Activated naive CD4-positive, alpha-beta T cell (primary cell): ENCODE measurements at places on chromosomes 5 and 9.
A peak's percentile ranks its signal among the peaks of the same experiment; 100 is the strongest.

DNA sequence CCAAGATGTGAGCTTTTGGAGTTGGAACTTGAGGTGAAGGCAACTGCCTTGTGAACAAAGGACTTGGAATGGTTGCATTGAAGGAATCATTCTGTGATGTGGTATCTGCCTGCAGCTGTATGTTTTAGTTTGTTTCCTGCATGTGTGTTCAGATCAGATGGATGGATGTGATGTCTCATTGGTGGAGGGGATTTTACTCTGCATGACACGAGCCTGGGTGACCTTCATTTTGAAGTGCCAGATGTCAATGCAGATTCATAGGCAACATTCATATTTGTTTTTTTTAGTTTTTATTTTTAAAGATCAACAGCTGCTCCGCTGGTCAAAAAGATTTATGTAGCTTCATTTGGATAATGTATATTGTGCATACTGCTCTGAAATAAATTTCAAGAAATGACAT, 13.5 kb downstream of the FBXL7 start:
- no peak for DNase-seq

GRCh38 chr5:10323588-10324488, 16.1 kb upstream of the CMBL start:
- DNase-seq = no peak

DNA sequence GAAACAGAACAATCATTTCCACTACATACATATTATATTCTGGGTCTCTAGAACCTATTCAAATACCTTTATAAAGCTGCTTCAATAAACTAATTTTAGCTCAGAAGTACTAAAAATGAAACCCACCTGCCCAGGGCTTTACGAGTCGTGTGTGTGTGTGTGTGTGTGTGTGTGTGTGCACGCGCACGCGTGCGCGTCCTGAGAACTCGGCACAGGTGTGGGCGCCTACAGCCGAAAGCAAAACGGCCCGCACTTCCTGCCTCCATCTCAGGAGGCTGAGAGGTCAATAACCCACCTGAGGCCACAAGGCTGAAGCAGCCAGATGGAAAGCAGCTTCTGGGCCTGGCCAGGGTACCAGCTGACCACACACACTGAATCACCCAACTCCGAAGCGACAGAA, 3.0 kb downstream of the CLPTM1L start:
- DNase-seq = no peak

GRCh38 chr9:86368871-86369521, 14.8 kb upstream of the TUT7 start:
- no peak for DNase-seq

DNA sequence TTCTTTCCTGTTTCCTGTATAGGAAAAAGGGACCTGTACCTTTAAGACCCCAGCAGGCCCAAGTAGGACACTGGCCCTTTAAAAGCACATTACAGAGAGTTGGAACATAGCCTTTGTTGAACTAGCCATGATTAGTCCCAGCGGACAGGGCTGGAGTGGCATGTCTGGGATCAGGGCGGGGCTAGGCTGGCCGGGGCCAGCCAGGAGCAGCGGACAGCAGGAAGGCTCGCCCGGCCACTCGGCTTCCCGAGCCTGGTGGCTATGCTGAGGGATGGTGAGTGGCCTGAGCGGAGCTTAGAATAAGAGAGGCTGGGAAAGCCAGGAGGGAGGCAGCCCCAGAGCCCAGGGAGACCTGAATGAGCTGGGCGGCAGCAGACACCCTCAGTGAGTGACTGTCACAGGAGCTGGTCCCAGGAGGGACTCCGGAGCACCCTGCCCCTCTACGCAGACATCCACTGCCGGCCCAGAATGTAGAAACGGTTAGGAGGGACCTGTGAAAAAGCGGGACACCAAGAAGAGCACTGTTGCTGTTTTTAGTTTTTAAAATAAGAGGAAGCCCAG, 92.1 kb downstream of the DAB2IP start:
- DNase-seq = no peak

GRCh38 chr9:127447416-127448111, 3.6 kb downstream of the RPL12 start:
- no peak for DNase-seq

DNA sequence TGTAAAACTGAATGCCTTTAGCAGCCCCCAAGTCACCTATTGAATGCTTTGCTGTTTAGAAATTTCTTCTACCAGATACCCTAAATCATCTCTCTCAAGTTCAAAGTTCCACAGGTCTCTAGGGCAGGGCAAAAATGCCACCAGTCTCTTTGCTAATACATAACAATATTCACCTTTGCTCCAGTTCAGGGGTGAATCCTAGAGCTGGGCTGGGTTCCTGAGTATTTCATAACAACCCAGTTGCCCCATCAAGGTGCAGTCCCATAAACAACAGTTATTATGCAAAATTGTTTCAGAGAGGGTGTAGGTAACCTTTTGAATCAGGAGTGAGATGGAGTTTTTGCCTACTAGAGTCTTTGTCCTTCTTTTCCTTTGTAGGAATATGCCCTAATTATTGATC, 19.0 kb upstream of the C1QTNF3 start:
- DNase-seq = no peak

GRCh38 chr9:34665067-34665380, 2.6 kb upstream of the CCL27 start:
- DNase-seq = no peak

GRCh38 chr5:95818181-95819147, 4.1 kb downstream of the GLRX start:
- DNase-seq = no peak

- DNase-seq = no peak
Measured at GRCh38 chr5:50730841-50731240, 64.4 kb downstream of the PARP8 start.

GRCh38 chr9:3721096-3721495, 195.3 kb upstream of the RFX3 start:
- no peak for DNase-seq

DNA sequence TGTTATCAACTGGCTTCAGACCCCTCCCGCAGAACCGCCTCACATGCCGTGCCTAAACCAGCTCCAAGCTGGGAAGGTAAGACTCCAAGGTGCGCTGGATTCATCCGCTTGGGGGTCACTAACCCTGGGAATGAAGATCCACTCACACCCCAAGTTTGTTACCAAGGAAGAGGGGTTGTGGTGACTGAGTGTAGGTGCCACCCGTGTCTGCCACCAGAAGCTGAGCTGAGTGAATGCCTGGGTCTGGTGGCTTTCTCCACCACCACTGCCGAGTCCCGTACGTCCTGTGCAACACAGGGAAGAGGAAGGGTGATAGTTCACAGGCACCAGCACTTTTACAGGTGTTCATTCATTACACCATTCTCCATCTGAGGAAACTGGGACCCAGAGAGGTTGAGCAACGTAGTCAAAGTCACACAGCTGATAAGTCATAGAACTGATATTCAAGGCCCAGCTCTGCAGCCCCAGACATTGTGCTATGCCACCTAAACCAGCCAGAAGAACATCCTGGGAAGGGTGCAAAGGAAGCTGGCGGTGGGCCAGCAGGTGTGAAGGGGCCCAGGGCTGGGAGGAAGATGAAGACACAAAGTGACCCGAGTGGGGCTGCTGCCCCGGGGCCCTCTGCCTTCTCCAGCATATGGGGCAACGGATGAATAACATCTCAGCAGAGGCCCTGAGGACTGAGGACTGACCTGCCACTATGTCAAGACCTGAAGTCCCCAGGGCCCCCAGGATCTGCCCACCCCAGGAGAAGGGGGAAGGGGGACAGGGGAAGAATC, 70.9 kb upstream of the PPP1R26 start:
- no peak for DNase-seq

DNA sequence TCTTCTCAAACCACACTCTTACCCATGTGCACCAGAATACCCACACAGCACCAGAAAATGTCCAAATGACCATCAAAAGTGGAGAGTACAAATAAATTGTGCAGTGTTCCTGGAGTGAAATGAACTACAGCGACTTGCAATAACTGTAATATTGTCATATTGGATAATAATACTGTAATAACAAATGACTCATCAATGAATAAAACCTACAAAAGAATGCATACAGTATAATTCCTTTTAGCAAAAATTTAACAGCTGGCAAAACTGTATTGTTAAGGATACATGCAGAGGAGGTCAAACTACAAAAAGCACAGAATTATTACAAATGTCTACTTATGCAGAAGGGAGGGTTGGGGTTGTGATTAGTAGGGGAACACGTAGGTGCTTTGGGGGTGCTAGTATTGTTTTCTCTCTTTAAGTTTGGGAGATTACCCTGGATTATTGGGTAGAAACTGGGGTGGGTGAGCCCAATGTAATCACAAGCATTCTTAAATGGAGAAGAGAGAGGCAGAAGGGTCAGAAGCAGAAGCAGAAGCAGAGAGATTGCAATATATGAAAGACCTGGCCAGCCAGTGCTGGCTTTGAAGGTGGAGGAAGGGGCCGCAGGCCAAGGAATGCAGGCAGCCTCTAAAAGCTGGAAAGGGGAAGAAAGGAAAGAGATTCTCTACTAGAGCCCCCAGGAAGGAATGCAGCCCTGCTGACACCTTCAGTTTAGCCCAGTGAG, 21.8 kb downstream of the IRF1 start:
- DNase-seq = no peak

DNA sequence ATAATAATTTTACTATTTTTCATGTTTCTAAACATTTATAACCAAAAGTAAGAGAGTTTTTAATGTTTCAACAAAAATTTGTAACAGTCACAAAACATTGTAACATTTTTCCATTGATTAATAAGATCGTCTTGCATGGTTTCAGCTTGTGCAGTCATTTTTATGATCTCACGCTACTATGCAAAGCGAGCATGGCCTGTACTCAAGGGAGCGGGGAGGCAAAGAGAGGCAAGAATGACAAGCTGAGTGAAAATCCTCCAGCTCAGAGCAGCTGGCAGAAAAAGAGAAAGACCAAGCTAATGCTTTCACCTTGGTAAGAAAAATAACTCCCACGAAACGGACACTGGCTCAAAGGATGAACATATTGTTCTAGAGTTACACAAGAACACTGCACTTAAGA, 90.0 kb upstream of the SV2C start:
- DNase-seq = no peak

DNA sequence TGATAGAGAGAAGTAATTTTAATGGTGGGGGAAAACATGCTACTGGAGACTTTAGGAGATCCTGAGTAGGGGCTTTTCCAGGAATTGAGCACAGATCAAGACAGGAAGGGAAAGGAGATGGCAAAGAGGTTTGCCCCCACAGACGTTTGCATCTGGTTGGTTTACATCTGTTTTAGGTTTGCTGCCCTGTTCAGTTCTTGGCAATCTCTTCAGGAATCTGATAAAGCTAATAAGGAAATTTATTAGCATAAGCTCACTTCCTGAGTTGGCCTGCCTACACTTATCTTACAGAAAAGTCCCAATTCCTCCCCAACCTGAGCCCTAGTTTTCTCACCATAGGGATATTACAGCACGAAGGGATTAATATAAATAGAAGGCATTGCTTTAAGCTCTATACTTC, 3.4 kb upstream of the CFAP95 start:
- DNase-seq = no peak

- no peak for DNase-seq
Measured at GRCh38 chr5:34474573-34475021, 181.5 kb upstream of the RAI14 start.

GRCh38 chr5:56849671-56850070, 34.3 kb downstream of the MAP3K1 start:
- no peak for DNase-seq

DNA sequence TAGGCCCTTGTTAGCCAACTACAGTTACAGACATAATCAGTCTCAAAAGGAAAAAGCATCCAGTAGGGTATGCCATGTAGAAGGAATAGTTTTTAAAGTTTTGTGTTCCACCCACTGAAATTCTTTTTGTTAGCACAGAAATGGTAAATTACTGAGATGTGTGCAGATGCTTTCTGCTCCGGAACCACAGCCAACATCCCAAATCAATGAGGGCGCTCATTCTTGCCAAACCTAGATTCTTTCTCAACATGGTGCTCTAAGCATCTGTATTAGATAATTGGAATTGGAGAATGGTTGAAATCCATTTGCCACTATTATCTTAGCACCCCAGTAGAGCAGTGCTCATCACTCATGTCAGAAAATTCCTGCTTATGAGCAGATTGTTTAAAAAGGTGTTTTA, 127.8 kb downstream of the SEC61B start:
- no peak for DNase-seq

DNA sequence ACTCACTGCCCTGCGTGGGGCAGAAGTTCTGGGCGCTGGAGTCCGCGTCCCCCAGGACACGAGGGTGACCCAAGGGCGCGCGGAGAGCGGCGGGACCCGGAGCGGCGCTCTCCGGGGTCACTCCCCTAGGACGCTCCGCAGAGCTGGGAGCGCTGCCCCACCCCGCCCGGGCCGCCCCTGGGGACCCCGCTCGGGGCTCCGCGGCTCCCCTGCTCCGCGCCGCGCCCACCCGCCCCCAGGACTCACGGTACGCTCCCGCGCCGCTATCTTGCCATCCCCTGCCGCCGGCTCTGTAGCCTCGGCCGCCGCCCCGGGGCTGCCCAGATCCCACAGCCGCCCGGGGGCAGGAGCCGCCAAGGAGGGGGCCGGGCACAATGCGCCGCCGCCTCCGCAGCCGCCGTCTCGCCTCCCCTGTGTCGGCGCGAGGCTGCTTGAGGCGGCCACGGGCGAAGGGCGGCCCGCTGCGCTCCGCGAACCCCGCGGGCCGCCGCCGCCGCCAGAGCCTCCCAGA, 303 bp downstream of the LIFR start:
- DNase-seq = no peak

DNA sequence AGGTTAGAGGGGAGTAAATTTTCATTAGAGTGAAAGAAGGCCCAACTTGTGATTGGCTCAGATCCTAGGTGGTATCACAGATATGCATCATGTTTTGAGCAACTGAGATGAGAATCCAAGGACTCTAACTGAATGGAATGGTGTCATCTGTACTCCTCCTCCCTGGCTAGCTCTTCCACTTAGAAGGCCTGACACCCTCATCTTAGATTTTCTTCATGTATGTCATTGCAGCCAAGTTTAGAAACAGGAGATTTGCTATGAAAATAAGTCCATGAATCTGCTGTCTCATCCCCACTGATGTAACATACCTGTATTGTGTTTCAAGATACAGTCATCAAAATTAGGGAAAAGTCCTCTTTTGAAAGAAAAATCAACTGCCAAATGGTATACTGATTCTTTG, 54.4 kb downstream of the ITGA1 start:
- no peak for DNase-seq

DNA sequence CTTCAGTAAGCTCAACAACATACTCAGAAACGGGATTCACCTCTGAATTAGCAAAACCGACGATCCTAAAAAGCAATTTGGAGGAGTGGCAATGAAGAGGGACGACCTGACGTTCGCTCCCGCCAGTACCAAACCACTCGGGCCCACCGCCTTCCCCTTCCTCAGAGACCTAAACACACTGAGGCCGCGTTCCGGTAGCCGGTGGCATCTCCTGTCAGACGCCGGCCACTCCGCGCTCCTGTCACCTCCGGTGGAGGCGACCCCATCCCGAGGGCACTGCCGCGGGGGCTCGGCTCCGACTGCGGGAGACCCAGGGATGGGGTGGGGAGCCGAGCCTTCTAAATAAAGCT, 617 bp downstream of the PPP6C start:
- peak; percentile 36 for DNase-seq

GRCh38 chr5:150846654-150847333, 473 bp downstream of the IRGM start:
- no peak for DNase-seq

GRCh38 chr5:141512390-141512910, 23.6 kb downstream of the PCDHGC5 start:
- DNase-seq = peak; percentile 64
